ENCODE measurements at places on chromosomes 2 and 18. TPM values are rescaled to one million over a fixed set of nuclear protein-coding genes. Genes with fewer than 3 reads are reported as not detected.

- no peaks in the 10 kb centered on the region for H3K4me1 ChIP-seq
- DNase-seq = no peak
- peaks cover 15% of the 10 kb centered on the region for H3K27me3 ChIP-seq
- no peak overlapping the region for H3K4me3 ChIP-seq
Observed at GRCh38 chr2:208179028-208179609, 10.7 kb downstream of the C2orf80 start.

The KIAA2012 gene
- not detected for total RNA-seq

DNA sequence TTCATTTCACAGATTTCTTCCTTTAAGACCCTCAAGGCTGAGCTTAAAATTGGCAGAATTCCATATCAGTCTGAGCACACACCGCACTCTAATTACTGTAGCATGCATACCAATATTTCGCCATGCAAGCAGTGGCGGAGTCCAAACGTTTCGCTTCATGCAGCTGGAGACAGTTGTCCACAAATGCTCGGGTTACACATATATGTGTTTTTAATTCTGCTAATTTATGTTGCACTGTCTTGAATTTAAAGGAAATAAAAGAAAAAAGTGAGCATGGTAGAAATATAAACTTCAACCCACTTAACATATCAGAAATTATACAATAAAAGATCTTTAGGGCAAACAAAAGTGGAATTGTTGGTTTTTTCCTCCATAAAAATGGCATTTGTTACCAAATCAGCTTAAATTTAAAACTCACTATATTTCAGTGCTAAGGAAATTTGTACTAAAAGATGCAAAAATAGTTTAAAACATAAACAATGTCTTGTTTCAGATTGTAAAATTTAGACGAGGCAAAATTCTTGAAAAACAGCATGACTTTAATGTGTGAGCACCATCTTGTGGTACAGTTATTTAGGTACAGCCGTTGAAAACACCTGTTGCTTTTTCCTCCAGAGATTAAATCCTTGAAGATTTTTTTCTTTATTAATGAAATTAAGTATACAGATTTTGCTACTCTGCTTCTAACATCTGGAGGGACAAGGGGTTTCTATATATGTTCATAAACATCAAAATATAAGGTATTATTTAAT, 24.1 kb upstream of the KANSL1L start:
- H3K4me1 ChIP-seq = no peaks in the 10 kb centered on the region
- no peaks in the 10 kb centered on the region for H3K36me3 ChIP-seq
- H3K27ac ChIP-seq = no peak overlapping the region

DNA sequence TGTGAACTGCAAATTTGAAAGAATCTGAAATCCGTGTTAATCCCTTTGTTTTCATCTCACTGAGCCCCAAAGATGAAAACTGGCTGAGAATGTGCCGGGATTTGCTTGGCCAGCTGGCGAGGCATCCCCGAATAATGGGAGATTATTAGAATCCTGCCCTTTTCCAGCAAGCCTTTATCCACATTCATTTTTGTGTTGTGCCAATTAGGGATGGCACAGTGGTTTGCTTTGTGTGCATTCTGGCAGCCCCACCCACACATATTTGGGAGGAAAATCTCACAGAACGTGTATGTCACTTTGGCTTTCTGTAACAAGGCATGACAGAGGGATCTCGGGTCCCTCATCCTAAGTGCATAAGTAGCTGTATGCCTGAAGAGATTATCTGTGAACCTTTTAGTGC, 405.8 kb upstream of the FAM98A start:
- H3K4me1 ChIP-seq = no peaks in the 10 kb centered on the region
- H3K27me3 ChIP-seq = no peaks in the 10 kb centered on the region
- H3K27ac ChIP-seq = no peak overlapping the region

DNA sequence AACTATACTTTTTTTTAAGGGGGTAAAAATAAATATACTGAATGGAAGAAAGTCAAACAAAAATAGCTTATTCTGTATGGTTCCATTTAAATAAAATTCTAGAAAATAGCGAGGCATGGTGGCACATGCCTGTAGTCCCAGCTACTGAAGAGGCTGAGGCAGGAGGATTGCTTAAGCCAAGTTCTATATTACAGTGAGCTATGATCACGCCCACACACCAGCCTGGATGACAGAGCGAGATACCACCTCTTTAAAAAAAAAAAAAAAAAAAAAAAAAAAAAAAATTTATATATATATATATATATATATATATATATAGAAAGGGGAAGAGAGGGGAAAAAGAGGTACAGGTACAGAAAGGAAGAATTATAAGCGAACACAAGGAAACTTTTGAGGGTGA, 77.7 kb downstream of the MEMO1 start:
- peaks cover 18% of the 10 kb centered on the region for H3K4me1 ChIP-seq
- peaks cover 7% of the 10 kb centered on the region for H3K36me3 ChIP-seq
- no peaks in the 10 kb centered on the region for H3K27me3 ChIP-seq
- DNase-seq = peak; percentile 38

The SMYD5 gene
- 42.0 TPM for total RNA-seq

The ACMSD gene
- total RNA-seq = not detected

- no peak overlapping the region for H3K4me3 ChIP-seq
- H3K4me1 ChIP-seq = no peaks in the 10 kb centered on the region
- DNase-seq = no peak
Observed at GRCh38 chr2:18214936-18215335, 336.5 kb downstream of the KCNS3 start.

- H3K27ac ChIP-seq = peak overlapping the region; percentile 93
- DNase-seq = no peak
Observed at GRCh38 chr2:97662386-97662894, 1.4 kb downstream of the ACTR1B start.

GRCh38 chr2:236813766-236814165, 244.1 kb downstream of the ACKR3 start:
- H3K36me3 ChIP-seq = peaks cover under 1% of the 10 kb centered on the region
- no peak for DNase-seq
- H3K4me1 ChIP-seq = no peaks in the 10 kb centered on the region
- H3K27me3 ChIP-seq = peaks cover 6% of the 10 kb centered on the region
- no peak overlapping the region for H3K27ac ChIP-seq
